ENCODE measurements at places on chromosomes 7 and 10.

- no peak for DNase-seq
These were observed 138.9 kb upstream of the CDK13 start for GRCh38 chr7:39811161-39811614.

- DNase-seq = peak; percentile 55
These were observed 167.0 kb upstream of the CDK1 start for GRCh38 chr10:60611291-60611747.

DNA sequence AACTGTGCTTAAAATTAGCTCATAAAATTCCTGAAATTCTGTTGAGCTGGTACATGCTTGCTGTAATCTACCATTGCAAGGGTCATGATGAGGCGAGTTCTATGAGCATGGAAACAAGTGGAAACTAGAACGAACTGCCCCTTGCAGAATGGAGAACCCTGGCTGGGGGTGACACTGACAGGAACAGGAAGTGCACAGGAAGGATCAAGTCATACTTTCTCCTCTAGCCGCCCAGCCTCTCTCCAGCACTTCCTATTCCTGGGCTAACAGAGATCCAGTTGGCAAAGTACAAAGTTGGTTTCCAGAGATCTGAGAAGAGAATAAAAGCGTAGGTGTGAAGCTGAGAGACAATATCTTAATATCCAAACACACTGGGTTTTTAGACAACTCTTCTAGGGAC is 414.2 kb upstream of the PODXL start:
- DNase-seq = no peak

DNA sequence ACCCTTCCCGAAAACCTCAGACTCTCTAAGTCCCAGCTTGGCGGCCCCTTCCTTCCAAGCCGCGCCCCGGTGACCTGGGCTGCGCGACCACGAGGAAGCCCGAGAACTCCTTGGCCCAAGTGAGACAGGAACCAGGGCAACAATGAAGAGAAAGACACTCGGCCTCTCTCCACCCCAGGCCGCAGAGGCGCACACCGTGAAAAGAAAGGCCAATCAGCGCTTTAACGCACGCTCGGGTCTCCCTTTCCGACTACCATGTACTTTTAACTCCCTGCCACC is 166.4 kb upstream of the PPP1R3A start:
- DNase-seq = no peak

GRCh38 chr10:59012839-59013238 is 163.6 kb upstream of the PHYHIPL start:
- DNase-seq = no peak

DNA sequence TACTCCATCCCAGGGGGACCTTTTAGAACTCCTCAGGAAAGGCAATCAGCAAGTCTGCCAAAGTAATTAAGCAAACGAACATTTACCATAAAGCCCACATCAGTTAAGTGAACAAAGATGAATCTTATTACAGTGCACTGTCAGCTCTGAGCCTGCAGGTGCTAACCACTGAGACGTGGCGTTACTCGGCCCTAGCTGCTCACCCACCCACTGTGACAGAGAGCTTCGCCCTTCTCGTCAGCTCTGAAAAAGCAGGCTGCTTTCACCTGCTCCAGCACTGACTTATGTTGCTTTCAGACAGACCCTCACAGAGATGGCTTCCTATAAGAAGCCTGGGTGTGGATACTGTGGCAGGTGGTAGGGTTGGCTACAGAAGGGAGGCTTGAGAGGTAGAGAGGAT is 57.7 kb upstream of the KCNIP2 start:
- no peak for DNase-seq

DNA sequence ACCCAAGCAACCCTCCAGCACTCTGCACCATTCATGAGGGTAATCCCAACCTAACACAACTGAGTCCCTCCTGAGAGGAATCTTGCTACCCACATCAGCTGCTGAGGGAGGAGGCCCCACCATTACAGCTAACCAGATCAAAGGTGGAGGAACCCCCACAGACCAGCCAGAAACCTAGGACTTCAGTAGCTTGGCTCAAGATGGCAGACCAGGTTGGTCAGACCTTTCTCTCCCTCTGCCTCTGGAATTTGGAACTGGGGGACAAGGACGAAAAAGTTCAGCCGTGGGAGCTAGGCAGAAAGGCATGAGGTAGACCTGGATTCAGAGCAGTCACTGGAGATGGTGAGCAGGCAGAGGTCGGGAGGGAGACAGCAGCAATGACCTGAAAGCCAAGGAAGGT is 101.3 kb upstream of the CACUL1 start:
- no peak for DNase-seq

DNA sequence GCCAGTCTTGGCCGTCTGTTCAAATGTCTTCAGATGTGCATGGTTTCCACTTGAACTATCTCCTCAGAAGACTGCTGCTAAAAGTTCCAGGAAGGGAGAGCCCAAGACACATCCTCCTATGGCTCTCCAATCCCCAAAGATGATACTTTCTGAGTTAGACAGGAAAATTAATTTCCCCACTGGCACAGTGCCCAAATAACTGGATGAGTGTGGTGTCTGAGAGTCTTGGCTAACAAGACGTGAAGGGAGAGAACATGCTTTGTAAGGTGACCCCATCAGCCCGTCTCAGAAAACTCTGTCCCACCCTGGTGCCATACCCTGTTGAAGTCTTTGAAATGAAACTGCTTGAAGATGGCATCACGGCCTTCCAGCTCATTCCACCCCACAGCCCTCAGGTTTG is 2.9 kb downstream of the PCBD1 start:
- no peak for DNase-seq

DNA sequence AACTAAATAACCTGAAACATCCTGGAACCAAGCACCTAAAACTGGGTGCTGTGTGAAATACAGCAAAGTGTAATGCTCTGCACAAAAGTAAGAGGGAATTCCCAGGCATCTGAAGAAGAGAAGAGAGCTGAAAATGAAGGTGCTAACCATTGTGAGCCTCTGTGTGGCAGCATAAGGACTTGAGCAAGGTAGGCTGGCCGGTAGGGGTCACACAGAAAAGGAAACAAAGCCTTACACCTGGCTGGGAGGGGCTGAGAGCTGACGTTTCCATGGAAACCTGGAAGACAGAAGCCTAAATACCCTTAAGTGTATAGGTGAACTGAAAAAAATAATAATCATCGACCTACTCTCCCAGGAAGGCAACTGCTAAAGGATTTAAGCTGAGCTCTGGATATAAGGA is 48.6 kb downstream of the CUL1 start:
- no peak for DNase-seq

Measured in HCT116 (cell line).